ENCODE measurements at places on chromosomes 13 and 19.

GRCh38 chr13:27450921-27451471, 632 bp upstream of the MTIF3 start:
- peak overlapping the region; percentile 55 for H3K27ac ChIP-seq
- H3K4me1 ChIP-seq: peaks cover 21% of the 10 kb centered on the region
- peak; percentile 33 for DNase-seq
- peak overlapping the region; percentile 68 for H3K4me3 ChIP-seq

DNA sequence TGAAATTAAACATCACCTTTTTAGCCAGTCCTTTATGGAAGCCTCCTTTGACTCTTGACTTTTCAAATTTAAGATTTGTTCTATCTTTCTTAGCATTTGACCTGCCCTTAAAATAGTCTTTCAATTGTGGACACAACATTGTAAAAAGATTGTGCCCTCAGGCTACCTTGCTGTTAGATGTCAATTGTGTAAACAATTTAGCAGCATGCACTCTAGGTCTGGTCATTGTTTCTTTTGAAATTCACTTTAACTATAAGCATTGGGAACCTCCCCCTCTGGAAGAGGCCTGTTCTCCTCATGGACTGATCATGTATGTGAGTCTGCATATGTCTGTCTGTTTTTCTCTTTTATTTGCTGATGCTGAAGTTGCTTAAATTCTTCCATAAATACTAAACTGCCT, 31.5 kb upstream of the PABPC3 start:
- DNase-seq: no peak
- H3K27ac ChIP-seq: no peak overlapping the region
- no peaks in the 10 kb centered on the region for H3K27me3 ChIP-seq
- no peaks in the 10 kb centered on the region for H3K4me1 ChIP-seq
- H3K4me3 ChIP-seq: no peak overlapping the region
- H3K36me3 ChIP-seq: no peaks in the 10 kb centered on the region

DNA sequence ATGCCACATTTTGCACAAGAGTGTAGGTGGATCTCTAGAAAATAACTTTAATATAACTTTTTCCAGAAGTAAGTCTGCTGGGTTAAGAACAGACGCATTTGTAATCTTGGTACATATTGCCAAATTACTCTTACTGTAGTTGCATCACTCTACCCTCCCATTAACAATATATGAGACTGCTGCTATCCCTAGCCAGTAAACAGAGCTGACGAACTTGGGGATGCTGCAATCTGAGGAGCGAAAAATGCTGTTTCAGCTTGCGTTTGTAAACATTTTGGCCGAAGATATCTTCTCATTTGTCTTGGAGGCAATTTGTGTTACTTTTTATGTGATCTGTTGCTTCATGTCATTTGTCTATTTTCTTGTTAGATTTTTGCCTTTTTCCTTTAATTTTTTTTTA, 1482.8 kb downstream of the OLFM4 start:
- H3K4me1 ChIP-seq: no peaks in the 10 kb centered on the region
- no peaks in the 10 kb centered on the region for H3K27me3 ChIP-seq
- no peak for DNase-seq
- H3K4me3 ChIP-seq: no peak overlapping the region
- no peaks in the 10 kb centered on the region for H3K36me3 ChIP-seq

GRCh38 chr13:76398425-76398824, 487.8 kb downstream of the KCTD12 start:
- no peak overlapping the region for H3K27ac ChIP-seq
- H3K36me3 ChIP-seq: no peaks in the 10 kb centered on the region

GRCh38 chr13:67120872-67121531, 109.1 kb downstream of the PCDH9 start:
- H3K27ac ChIP-seq: no peak overlapping the region
- no peaks in the 10 kb centered on the region for H3K36me3 ChIP-seq
- H3K4me1 ChIP-seq: peaks cover 3% of the 10 kb centered on the region

- H3K27ac ChIP-seq: no peak overlapping the region
- no peak overlapping the region for H3K4me3 ChIP-seq
- no peak for DNase-seq
- H3K27me3 ChIP-seq: peaks cover 6% of the 10 kb centered on the region
- H3K4me1 ChIP-seq: no peaks in the 10 kb centered on the region
Observed at GRCh38 chr13:110981379-110981778, 66.5 kb upstream of the ANKRD10 start.

GRCh38 chr13:112510987-112511685, 76.8 kb downstream of the TUBGCP3 start:
- H3K27me3 ChIP-seq: no peaks in the 10 kb centered on the region
- H3K27ac ChIP-seq: no peak overlapping the region
- DNase-seq: no peak
- no peaks in the 10 kb centered on the region for H3K4me1 ChIP-seq

- H3K4me3 ChIP-seq: no peak overlapping the region
- H3K36me3 ChIP-seq: no peaks in the 10 kb centered on the region
- no peak overlapping the region for H3K27ac ChIP-seq
- no peaks in the 10 kb centered on the region for H3K27me3 ChIP-seq
Observed at GRCh38 chr13:41411522-41411921, 45.8 kb upstream of the RGCC start.

GRCh38 chr19:37955986-37956385, 49.0 kb downstream of the SIPA1L3 start:
- H3K4me3 ChIP-seq: no peak overlapping the region
- no peak for DNase-seq
- no peaks in the 10 kb centered on the region for H3K27me3 ChIP-seq
- H3K27ac ChIP-seq: no peak overlapping the region

- no peaks in the 10 kb centered on the region for H3K36me3 ChIP-seq
- DNase-seq: no peak
- H3K4me1 ChIP-seq: no peaks in the 10 kb centered on the region
Observed at GRCh38 chr19:6032827-6033226, 54.9 kb upstream of the RANBP3 start.

DNA sequence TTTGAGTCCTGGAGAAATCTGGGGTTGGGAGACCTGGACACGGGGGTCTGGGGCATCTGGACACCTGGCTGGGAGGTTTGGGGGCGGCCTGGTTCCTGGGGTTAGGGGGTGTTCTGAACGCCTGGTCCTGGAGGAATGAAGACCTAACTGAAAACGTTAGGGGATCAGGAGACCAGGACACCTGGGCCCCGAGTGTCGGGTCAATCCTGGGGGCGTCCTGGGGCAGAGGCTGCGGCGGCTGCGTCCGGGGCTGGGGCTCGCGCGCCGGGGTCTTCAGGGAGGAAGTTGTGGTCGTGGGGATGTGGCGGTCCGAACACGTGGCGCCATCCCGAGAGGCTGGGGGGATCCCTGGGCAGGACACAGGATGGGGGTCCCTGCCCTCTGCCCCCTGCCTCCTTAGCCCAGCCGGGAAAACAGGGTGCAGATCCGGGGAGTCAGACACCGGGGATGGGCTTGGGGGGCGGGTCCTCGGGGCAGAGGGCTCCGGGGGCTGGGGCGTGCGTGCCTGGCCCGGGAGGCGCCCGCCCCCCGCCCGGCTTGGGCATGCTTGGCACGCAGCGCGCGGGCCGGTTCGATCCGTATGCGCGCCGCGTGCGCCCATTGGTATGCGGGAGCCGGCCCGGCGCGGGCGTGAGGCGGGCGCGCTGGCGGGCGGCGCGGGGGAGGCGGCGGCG, 632 bp downstream of the NPAS1 start:
- no peak overlapping the region for H3K27ac ChIP-seq
- H3K36me3 ChIP-seq: no peaks in the 10 kb centered on the region
- H3K4me3 ChIP-seq: no peak overlapping the region
- H3K27me3 ChIP-seq: peaks cover 36% of the 10 kb centered on the region
- peaks cover 17% of the 10 kb centered on the region for H3K4me1 ChIP-seq

- H3K4me1 ChIP-seq: peaks cover 41% of the 10 kb centered on the region
- no peak overlapping the region for H3K4me3 ChIP-seq
- H3K27me3 ChIP-seq: no peaks in the 10 kb centered on the region
- no peak overlapping the region for H3K27ac ChIP-seq
- H3K36me3 ChIP-seq: no peaks in the 10 kb centered on the region
Observed at GRCh38 chr19:44749994-44750393, 1.5 kb downstream of the BCL3 start.

- peaks cover under 1% of the 10 kb centered on the region for H3K4me1 ChIP-seq
- no peak for DNase-seq
- H3K27me3 ChIP-seq: no peaks in the 10 kb centered on the region
Observed at GRCh38 chr13:98020271-98020670, 66.8 kb downstream of the IPO5 start.

- H3K4me3 ChIP-seq: no peak overlapping the region
- no peaks in the 10 kb centered on the region for H3K36me3 ChIP-seq
- H3K27ac ChIP-seq: no peak overlapping the region
- H3K4me1 ChIP-seq: no peaks in the 10 kb centered on the region
- no peaks in the 10 kb centered on the region for H3K27me3 ChIP-seq
Observed at GRCh38 chr13:83796364-83796763, 85.9 kb downstream of the SLITRK1 start.

DNA sequence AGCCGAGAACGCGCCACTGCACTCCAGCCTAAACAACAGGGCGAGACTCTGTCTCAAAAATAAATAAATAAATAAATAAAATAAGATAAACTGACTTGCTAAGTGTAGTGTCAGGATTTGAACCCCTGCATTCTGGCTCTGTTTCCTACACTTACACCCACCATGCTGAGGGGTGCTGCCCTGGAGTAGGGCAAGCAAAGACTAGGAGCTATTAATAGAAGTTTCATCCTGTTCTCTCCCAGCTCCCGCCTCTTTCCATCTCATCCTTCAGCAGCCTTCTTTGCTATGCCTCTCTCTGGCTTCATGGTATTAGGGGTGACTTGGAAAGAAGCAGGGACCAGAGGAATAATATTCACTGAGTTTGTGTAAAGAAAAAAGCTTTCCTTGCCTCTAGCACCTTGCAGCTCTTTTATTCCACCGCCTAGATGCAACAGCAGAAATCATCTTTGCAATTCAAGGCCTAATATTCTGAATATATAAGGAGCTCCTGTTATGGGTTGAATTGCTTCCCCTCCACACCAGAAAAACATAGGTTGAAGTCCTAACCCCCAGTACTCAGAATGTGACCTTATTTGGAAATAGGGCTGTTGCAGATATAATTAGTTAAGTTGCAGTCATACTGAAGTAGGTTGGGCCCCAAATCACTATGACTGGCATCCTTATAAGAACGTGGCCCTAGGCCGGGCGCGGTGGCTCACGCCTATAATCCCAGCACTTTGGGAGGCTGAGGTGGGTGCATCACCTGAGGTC, 8.7 kb upstream of the PLAUR start:
- no peak overlapping the region for H3K27ac ChIP-seq
- H3K27me3 ChIP-seq: peaks cover 2% of the 10 kb centered on the region
- H3K36me3 ChIP-seq: no peaks in the 10 kb centered on the region
- no peak overlapping the region for H3K4me3 ChIP-seq
- no peaks in the 10 kb centered on the region for H3K4me1 ChIP-seq
- DNase-seq: no peak

DNA sequence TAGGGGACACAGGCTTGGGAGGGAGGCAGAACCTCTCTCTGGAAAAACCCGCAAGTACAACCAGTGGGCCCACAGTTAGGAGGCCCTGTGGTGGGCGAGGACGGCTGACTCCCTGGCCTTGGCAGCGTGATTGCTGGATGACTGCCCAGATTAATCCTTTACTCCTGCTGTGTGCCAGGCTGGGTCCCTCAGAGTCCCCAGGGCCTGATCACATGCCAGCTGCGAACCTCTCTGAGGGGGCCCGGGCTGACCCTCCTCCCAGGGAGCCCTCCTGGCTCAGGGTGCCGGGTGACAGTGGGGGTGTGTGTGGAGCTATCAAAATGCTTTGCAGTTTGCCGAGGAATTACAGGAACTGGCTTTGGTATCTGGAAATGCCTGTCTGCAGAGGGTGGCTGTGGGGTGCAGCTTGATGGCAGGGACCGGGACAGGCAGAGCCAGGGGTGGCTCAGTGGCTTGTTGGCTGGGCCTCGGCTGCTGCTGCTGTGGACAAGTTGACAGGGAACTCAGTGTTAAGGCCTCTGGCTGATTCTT, 48.9 kb downstream of the DNM2 start:
- H3K4me1 ChIP-seq: peaks cover 3% of the 10 kb centered on the region
- H3K36me3 ChIP-seq: no peaks in the 10 kb centered on the region
- H3K27ac ChIP-seq: no peak overlapping the region
- peak; percentile 36 for DNase-seq

DNA sequence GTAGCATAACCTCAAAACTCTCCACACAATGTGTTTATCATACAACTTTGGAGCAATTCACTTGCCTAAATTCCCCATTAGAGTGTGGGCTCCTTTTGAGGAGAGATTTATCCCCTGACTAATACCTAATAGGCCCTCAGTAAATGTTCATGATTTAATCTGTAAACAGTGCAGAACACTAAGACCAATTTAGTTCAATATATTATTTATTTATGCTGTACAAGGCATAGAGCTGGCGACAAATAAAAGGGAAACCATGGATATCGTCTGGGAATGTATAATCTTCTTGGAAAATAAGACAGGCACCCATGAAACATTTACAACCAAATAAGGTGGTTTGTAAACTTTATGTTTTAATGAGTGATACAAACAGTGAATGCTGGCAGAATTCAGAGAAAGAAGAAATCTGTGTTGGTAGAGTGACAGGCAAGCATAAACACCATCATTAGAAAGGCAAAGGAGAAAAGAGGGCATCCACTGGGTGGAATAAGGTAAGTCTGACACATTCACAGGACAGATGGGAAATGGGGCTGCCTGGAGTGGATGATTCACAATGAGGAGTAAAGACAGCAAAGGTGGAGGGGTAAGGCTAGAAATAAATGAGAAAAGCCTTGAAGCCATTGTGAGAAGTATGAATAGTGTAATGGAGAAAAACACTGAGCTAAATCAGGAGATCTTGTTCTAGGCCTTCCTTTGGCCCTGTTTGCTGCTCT, 106.1 kb upstream of the MIR17HG start:
- H3K4me1 ChIP-seq: no peaks in the 10 kb centered on the region
- no peak overlapping the region for H3K4me3 ChIP-seq
- peaks cover 2% of the 10 kb centered on the region for H3K27me3 ChIP-seq
- no peak for DNase-seq
- no peaks in the 10 kb centered on the region for H3K36me3 ChIP-seq
- H3K27ac ChIP-seq: no peak overlapping the region

DNA sequence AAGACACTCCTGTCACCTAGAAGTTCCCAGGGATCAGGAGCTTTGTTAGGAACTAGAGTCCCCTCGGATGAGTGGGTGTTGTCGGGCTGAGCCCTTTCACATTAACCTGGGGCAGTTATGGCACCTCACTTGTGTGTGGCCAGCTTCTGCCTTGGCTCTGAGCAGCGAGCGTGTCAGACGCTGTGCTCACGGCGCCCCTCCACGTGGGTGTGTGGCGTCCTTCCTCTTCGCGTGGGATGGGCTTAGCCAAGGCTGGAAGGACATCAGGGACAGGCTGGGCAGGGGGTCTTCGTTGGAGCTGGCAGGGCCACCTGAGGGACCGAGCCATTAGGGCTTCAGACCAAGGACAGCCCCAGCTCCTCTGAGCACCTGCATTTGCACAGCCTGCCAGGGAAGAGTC, 23.4 kb downstream of the DOT1L start:
- H3K4me3 ChIP-seq: no peak overlapping the region
- no peak overlapping the region for H3K27ac ChIP-seq
- peaks cover 10% of the 10 kb centered on the region for H3K4me1 ChIP-seq
- H3K27me3 ChIP-seq: no peaks in the 10 kb centered on the region
- no peak for DNase-seq

GRCh38 chr13:76750126-76750525, 136.1 kb downstream of the KCTD12 start:
- peaks cover 20% of the 10 kb centered on the region for H3K4me1 ChIP-seq
- no peaks in the 10 kb centered on the region for H3K36me3 ChIP-seq
- no peak overlapping the region for H3K27ac ChIP-seq
- DNase-seq: no peak
- H3K27me3 ChIP-seq: no peaks in the 10 kb centered on the region

- H3K27me3 ChIP-seq: no peaks in the 10 kb centered on the region
- H3K4me1 ChIP-seq: no peaks in the 10 kb centered on the region
- no peak for DNase-seq
- H3K27ac ChIP-seq: no peak overlapping the region
Observed at GRCh38 chr19:56294549-56294948, 20.1 kb downstream of the ZSCAN5A start.

- no peaks in the 10 kb centered on the region for H3K4me1 ChIP-seq
- DNase-seq: no peak
- no peaks in the 10 kb centered on the region for H3K36me3 ChIP-seq
- H3K27ac ChIP-seq: no peak overlapping the region
- H3K27me3 ChIP-seq: no peaks in the 10 kb centered on the region
- no peak overlapping the region for H3K4me3 ChIP-seq
Observed at GRCh38 chr13:83024955-83025594, 857.2 kb downstream of the SLITRK1 start.

All from endothelial cell of umbilical vein (primary cell).